ENCODE measurements at places on chromosomes 12 and 14. TPM values are rescaled to one million over a fixed set of nuclear protein-coding genes. Genes with fewer than 3 reads are reported as not detected.

- no peak for ATAC-seq
Measured at GRCh38 chr14:55109836-55110235, 19.2 kb upstream of the LGALS3 start.

- peak; percentile 73 for ATAC-seq
Measured at GRCh38 chr12:52023182-52023975, 16.6 kb downstream of the TAMALIN start.

Gene SMCO2
- total RNA-seq: not detected

Gene ACOT4
- total RNA-seq: 0.38 TPM

Gene SOX5
- total RNA-seq: 11.0 TPM

GRCh38 chr12:117649796-117650195 is 288.4 kb upstream of the NOS1 start:
- ATAC-seq: no peak

Gene OR6C2
- total RNA-seq: not detected

DNA sequence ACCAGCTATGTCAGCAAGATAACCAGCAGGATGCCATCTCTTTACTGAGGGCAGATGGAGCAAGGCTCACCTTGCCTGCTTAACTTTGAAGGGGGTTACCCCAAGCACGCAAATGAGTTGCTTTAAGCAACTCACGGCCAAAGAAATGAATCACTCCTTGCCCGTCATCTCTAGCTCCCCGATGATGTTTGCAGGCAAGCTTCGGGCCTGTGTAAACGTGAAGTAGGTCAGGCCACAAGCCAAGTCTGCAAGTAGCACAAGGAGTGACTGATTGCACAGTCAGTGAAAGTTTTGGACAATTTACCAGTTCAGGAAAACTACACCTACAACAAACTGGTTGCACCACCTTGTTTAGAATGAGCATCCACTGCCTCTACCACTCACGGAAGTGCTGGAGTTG is 699.7 kb upstream of the TBX3 start:
- ATAC-seq: no peak

Gene RNASE3
- not detected for total RNA-seq

- no peak for ATAC-seq
Measured at GRCh38 chr14:78029601-78030372, 140.4 kb upstream of the NRXN3 start.

Gene FNTB
- total RNA-seq: 27.4 TPM

GRCh38 chr12:59314209-59314608 is 281.6 kb upstream of the SLC16A7 start:
- no peak for ATAC-seq

Gene ACRBP
- total RNA-seq: 1.4 TPM

Gene PRIMA1
- total RNA-seq: 1.6 TPM

DNA sequence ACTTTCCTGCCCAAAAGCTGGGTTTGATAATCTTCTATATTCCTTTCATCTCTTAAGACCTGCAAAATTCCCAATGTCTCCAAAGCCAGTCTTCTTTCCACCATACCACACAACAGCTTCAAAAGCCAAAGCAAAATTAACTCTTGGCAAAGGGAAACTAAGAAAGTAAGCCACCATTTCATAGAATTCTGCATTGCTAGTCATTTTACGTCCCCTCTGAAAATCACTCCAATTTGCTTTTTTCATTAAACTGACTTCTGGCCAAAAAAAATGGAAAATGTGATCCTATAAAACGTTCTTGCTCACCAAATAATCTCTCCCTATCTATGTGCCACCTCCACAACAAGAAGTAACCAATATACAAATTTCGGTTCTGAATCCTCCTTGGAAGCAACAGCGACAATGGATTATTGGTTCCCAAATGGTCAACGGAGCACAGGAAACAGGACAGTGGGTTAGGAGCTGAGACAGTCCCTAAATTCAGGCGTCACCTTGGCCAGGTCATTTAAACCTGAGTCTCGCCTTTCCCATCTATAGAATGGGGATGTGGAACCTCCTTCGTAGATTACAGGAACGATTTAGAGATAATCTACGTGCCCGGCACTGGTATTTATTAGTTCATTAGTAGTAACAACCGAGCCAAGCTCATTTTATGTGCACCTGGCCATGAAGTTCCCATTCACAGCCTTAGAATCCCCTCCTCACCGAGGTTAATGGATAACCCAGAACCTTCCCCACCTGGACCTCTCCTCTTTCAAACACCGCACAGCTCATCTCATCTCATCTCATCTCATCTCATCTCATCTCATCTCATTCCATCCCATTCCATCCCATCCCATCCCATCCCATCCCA is 1.2 kb downstream of the NT5DC3 start:
- ATAC-seq: no peak

- no peak for ATAC-seq
Measured at GRCh38 chr12:122795807-122796206, 21.4 kb downstream of the CCDC62 start.

Gene RND1
- 3.0 TPM for total RNA-seq

- ATAC-seq: no peak
Measured at GRCh38 chr12:100995771-100996170, 201.2 kb downstream of the ANO4 start.

GRCh38 chr12:51118706-51119105 is 35.3 kb upstream of the CSRNP2 start:
- ATAC-seq: no peak

GRCh38 chr12:92400006-92400405 is 254.4 kb upstream of the BTG1 start:
- ATAC-seq: no peak

Gene TAS2R46
- total RNA-seq: 1.6 TPM

DNA sequence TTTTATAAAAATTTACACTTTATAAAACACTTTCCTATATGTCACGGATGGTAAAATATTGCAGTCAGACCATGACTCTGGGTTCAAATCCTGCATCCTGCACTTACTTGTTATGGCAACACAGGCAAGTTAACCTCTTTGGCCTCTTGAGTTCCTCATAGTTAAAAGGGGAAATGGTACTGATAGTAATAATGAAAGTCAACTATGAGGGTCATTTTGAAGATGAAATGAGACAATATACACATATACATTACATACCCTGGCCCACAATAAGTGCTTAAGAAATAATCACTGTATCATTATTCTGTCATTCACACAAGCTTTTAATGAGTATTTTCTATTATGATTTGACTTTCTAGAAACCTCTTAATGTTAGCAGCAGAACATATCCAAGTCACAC is 64.4 kb downstream of the C12orf42 start:
- ATAC-seq: no peak

Gene PAX9
- total RNA-seq: 4.7 TPM

Gene PSMD9
- 25.3 TPM for total RNA-seq

GRCh38 chr14:92486881-92487280 is 26.7 kb upstream of the RIN3 start:
- no peak for ATAC-seq

DNA sequence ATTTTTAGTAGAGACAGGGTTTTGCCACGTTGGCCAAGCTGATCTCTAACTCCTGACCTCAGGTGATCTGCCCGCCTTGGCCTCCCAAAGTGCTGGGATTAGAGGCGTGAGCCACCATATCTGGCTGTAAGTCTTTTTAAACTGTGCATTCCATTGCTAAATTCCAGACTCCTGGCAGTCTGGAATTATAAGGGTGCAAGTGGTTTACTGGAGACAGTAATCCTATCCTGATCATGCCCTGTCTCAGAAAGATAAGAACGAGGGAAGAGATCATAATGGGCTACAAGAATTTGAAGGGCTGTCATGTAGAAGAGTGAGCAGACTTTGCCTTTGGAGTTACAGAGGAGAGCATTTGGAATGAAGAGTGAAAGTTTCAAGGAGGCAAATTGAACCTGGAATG is 6.8 kb upstream of the SLC4A8 start:
- ATAC-seq: no peak

GRCh38 chr12:40693207-40693821 is 1.1 kb downstream of the CNTN1 start:
- peak; percentile 47 for ATAC-seq

- no peak for ATAC-seq
Measured at GRCh38 chr12:76020281-76020680, 11.3 kb downstream of the PHLDA1 start.

DNA sequence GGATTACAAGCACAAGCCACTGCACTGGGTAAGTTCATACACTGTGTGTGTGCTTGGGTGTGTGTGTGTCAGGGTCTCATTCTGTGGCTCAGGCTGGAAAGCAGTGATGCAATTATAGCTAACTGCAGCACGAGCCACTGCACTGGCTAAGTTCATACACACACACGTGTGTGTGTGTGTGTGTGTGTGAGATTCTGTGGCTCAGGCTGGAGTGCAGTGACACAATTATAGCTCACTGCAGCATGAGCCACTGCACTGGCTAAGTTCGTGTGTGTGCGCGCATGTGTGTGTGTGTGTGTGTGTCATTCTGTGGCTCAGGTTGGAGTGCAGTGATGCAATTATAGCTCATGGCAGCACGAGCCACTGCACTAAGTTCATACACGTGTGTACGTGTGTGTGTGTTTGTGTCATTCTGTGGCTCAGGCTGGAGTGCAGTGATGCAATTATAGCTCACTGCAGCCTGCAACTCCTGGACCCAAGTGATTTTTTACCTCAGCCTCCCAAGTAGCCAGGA is 85.4 kb downstream of the HECTD1 start:
- ATAC-seq: no peak

DNA sequence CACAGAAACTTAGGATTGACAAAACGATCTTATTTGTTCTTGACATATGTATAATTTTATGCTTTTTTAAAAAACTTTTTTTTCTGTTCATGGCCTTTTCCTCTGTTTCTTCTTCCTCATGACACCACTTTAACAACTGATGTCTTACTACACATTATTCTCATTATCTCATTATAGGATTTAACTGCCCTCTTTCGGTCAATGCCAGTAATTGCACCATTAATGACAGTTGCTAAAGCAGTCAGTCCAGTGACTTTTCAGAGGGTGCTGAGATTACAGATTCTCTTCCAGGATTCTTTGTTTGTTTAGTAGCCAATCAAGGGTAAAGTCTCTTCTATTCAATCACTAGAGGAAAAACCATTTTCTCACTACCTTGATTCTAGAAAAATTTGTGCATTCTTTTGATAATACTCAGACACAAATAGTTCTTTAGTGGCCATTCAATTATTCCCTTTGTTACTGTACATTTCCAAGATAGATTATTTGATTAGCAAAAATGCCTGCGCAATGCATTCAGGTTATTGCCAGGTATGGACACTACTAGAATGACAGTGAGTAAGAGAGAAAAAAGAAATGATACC is 50.1 kb downstream of the KLRG1 start:
- ATAC-seq: peak; percentile 44

- ATAC-seq: peak; percentile 22
Measured at GRCh38 chr12:127174881-127175280, 1092.1 kb upstream of the TMEM132C start.

GRCh38 chr14:100572543-100572942 is 14.7 kb downstream of the BEGAIN start:
- ATAC-seq: no peak

All from motor neuron (in vitro differentiated cells).